MV-4-11 (cell line): ENCODE measurements at places on chromosomes 4 and X.

DNA sequence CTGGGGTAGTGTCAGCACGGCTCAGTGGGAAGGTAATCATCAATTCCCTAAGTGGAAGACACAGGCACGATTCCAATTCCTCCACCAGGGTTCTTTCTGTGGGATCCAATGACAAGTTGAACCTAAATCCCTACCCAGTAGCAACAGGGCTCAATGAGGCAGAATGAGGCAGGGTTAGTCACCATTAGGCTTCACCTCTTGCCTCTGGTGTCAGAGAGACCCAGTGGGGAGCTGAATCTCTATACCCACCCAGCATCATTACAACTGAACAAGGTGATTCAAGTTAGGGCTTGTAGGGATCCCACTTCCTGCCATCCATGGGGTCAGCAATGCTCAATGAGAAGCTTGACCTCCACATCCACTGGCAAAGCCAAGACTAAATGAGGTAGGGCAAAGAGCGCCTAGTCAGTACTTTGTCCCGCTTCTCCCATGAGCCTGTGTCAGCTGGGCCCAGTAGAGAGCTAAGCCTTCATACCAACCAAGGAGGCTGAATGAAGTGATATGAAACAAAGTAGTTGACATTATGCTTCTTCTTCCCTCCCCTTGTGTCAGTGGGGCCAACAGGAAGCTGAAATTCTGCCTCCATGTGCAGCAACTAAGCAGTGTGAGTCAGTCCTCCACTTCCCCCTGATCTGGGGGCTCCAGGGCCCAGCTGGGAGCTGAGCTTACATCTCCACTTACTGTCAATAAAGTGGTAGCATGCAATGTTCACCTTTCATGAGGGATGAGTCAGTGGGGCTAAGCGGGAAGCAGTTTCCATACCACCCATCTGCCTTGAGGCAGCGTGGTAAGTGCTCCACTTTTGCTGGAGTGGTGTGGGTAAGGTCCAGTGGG is 36.4 kb upstream of the RBM41 start:
- DNase-seq = peak; percentile 63

DNA sequence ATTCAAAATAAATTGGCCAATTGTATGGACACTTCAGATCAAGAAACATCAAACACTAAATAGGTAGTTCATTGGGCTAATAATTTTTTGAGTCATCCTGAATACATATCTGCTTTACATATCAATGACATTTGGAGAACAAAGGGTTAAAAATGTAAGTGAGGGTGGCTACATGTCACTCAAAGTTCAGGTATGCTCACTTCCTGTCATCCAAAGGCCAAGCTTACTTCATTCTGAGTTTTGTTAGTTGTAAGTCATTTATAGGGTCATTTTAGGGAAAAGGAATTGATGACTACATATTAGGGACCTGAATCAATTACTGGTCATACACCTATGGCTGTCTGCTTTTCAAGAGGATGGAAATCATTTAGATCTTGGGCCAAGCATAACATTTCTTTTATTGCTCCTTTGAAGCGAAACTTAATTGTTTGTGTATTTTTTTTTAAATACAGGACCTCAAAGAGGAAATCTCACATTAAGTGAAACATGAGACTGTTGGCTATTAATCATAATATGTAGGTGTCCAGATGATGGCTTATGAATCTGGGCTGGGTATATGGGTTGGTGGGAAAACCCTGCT is 119.2 kb upstream of the LEF1 start:
- no peak for DNase-seq

- DNase-seq = no peak
Measured at GRCh38 chrX:16683007-16683664, 29.3 kb downstream of the CTPS2 start.

GRCh38 chrX:63250253-63250868 is 100.8 kb downstream of the SPIN4 start:
- no peak for DNase-seq

GRCh38 chr4:156242390-156242789 is 288.7 kb upstream of the CTSO start:
- DNase-seq = no peak

DNA sequence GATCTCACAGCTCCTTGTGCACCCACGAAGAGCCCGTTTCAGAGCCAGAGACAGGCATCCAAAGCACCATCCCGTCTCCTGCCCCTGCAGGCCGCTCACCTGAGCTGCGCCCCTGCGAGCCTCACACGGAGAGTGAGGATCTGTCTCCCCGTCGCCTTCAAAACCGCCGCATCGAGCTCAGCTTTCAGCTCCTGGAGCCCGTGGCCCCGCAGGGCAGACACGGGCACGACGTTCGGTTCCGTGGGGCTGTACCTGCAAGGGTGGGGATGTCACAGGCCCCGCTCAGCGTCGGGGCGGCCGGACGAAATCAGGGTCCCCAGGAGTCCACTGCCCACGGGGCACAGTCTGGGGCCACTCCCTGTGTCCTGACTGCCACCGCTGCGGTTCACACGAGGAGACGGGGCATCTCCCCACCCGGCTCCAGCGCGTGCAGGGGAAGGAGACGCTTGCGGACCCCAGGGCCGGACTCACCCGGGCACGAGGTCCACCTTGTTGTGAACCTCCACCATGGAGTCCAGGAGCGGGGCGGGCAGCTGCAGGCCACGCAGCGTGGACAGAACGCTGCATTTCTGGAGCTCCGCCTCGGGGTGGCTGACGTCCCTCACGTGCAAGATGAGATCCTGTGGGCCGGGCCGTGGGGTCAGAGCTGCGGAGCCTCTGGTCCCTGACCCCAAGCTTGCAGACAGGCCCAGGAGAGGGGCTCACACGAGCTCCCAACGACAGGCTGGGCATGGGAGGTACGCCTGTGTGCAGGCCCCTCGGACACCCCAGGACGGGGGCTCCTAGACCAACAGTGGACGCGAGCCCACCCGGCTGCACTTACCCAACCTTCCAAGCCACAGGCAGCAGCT is 11.1 kb downstream of the GTPBP6 start:
- no peak for DNase-seq

- no peak for DNase-seq
Measured at GRCh38 chrX:47814851-47815250, 21.9 kb upstream of the ZNF81 start.

DNA sequence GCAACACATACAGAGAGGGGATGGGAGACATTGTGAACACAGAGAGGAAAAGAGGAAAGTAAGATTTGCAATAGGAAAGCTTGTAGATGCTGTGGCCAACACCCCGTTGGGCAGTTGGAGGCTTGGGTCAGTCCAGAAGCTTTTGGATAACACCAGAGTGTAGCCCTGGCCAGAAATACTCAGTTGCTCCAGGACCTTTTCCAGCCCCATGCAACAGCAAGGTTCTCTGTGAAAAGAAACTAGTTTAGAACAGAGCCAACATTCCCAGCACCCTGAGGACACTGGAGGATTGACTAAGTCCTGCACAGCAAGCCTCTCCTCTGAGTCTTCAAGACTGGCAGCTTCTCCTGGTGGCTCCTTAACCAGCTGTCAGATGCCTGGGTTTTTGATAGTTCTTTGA is 27.9 kb upstream of the NAF1 start:
- no peak for DNase-seq

DNA sequence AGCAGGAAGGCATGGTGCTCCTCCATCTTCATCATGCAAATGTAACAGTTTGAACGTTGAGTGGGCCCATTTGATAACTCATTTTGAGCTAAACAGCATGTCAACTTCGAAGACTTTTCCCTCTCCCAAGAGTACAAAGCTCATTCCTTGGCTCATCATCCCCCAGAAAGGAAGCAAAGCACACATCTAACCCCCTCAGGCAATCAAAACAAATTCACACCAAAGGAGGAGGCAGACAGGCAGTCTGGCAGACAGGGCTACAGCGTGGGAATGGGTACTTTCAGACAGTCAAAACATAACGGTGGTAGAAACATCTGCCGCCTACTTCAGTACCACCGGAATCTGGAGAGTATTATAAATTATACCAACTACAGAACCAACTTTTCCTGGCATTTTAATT is 81.7 kb downstream of the PCDH19 start:
- no peak for DNase-seq

DNA sequence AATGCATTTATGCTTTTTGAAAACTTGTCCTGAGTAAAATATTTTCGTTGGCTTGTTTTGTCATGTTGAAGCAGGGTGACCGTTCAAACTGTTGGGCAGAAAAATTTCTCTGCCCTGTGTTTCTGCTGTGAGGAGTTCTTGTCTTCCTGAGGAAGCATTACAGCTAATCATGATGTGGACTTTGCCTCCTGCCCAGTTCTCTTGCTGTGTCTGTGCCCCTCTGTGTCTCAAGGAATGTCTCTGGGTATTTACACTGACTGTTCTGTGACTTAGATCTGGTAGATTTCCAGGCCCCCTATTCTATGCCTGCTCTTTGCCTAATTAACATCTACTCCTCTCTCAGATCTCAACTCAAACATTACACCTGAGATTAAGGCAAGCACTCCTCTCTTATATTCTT is 30.4 kb upstream of the RPL34 start:
- no peak for DNase-seq

- DNase-seq = peak; percentile 0
Measured at GRCh38 chrX:110201799-110202198, 116.1 kb downstream of the AMMECR1 start.
